Fibroblast of skin of right biceps (primary cell): ENCODE measurements at places on chromosomes 3 and 15.
A peak's percentile ranks its signal among the peaks of the same experiment; 100 is the strongest.

- DNase-seq: peak; percentile 18
These were observed 2.1 kb downstream of the SLC41A3 start for GRCh38 chr3:126081618-126082361.

- DNase-seq: no peak
These were observed 2.0 kb downstream of the P4HTM start for GRCh38 chr3:48991851-48992545.

- DNase-seq: peak; percentile 95
These were observed 1131.4 kb downstream of the IGSF11 start for GRCh38 chr3:117903226-117903625.

- DNase-seq: no peak
These were observed 6.0 kb downstream of the SLC6A1 start for GRCh38 chr3:10998542-10998941.

- DNase-seq: peak; percentile 85
These were observed 389.6 kb downstream of the MFSD1 start for GRCh38 chr3:159191447-159191846.

GRCh38 chr3:122013448-122013925 lies 8.6 kb downstream of the ILDR1 start:
- DNase-seq: no peak

- DNase-seq: no peak
These were observed 188.5 kb upstream of the PROK2 start for GRCh38 chr3:71973274-71974030.

DNA sequence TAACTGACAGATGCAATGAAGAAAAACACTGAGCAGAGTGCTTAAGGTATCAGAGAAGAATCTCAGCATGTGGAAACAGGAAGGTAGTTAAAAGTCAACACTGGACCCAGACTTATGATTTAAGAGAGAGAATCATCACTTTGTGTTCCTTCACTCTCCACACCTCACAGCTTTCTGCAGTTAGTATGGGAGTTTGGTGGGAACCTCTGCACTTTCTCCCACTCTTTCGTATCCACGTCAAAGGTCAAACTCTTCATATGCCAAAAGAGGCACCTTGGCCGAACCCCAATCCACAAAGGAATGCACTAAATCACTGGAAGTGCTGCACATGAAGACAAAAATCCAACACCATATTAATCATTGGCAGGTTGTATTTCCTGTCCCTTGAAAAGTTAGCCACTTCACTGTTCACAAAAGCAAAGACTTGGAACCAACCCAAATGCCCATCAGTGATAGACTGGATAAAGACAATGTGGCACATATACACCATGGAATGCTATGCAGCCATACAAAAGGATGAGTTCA lies 361.2 kb downstream of the MAGI1 start:
- DNase-seq: no peak

- DNase-seq: no peak
These were observed 488.7 kb downstream of the RSL24D1 start for GRCh38 chr15:54707805-54708752.

- DNase-seq: peak; percentile 28
These were observed 48.8 kb upstream of the LRRFIP2 start for GRCh38 chr3:37223141-37223558.

DNA sequence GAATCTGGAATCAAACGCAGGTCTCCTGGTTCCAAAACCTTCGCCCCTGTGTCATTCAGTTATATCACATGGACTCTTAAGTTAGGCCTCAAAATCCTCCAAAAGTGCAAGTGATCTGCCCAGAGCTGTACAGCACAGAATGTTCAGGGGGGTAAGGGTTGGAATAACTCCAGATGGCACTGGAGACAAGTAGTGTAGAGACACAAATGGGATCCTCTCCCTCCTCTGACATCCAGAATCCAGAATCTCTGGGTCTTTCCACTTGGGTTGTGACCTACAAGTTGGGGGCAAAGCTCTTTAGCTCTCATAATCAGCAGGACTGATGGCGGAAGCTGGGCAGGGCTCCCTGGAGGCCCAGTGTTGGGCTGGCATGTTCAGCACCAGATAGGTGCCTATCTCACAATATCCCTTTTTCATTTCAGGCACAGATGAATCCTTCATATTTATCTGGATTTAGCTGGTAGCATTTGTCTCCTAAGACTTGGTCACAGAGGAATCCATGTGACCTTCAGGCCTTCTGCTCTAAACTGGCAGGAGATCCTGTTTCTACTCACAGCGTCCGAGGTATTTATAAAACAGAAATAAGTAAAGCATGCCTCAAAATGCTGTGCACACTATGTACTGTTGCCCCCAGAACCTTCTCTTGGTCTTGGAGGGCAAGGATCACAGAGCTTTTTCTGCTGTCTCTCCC lies 15.4 kb downstream of the ABHD2 start:
- no peak for DNase-seq

DNA sequence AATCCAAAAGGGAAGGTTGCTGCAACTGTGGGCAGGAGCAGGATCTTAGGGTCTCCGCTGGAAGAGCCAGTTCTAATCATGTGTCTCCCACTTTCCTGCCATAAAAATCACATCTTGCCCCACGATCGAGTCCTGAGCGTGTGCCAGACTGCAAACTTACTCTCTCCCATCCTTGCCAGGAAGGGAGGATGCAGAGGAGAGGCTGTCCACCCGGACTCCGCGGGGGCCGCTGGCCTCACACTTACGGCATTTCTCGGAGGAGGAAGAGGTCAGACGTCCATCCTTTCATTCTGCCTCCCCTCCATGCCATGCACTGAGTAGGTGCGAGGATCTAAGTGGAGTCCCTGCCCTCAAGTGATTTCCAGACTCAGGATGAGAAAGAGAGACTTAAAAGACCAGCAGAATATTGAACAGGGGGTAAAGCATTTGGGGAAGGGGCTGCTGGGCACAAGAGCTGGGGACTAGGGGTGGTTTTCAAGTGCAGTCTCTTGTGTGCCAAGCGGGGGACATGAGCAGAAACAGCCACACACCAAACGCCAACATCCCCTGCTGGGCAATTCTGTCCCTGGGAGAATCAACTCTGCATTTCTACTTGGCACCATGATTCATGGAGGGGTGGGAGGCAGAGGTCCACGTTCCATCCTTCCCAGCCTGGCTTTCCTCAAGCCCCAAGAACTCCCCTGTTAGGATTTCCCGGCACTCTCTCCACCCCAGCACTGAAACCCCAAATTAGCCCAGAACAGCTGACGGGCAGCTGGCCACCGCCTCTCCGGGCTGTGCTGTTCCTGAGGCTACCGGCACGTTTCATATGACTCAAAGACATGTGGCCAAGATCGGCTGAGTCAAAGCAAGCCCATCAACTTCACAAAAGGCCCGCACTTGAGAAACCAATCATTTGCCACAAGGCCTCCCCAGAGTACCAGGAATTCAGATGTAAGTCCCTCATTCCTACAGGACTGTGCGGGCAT lies 11.6 kb downstream of the OXTR start:
- peak; percentile 86 for DNase-seq

- DNase-seq: peak; percentile 85
These were observed 398.3 kb downstream of the MFSD1 start for GRCh38 chr3:159200176-159200575.

DNA sequence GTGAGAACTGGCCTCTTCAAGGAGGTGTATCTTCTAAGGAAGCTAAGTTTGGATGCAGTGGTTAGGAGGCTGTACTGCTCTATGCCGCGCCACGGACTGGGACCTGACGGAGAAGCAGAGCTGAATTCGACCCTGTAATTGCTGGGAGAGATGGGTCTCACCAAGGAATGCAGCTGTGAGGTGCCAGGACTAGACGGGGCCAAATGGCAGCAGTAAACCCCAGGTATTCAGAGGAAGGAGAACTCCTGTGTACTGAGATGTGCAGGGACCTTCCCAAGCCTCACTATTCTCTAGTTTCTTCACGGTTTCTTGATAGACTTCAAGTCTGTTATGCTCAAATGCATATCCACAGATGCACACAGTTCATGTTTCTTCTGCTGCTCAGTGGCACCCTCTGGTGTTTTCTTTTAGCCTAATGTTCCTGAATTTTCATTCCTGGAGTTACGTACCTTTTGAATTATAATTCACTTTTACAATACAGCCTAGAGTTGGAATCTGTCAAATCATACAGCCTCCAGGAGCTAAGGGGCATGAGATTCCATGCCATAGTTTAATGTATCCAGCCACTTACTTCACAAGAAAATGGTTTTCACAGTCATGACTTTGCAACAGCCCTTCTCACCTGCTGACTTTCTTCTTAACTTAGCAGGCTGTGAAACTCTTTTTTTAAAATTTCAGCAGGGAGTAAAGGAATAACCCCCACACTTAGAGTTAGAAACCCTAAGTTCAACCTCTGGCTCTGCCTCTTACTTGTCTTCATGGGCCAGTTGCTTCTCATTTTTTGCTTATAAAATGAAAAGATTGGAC lies 61.8 kb downstream of the GLDN start:
- DNase-seq: peak; percentile 37

GRCh38 chr3:66348704-66349103 lies 127.9 kb downstream of the SLC25A26 start:
- DNase-seq: no peak

DNA sequence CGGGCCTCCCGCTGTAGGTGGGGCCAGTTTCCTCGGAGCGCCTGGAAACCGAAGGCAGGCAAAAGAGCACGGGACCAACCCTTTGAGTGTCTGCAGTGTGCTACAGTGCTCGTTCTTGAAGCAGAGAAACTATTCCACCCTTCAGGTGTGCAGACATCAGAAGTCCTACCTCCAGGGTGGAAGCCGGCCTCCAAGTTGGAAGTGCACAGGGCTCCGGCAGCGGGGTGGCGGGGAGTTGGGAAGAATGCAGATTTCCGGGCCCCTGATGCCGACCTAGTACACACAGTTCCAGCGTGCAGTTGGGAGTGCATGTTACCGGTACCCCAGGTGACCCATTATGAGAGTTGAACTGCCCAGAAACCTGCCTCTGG lies 3.0 kb downstream of the KLF13 start:
- DNase-seq: no peak

DNA sequence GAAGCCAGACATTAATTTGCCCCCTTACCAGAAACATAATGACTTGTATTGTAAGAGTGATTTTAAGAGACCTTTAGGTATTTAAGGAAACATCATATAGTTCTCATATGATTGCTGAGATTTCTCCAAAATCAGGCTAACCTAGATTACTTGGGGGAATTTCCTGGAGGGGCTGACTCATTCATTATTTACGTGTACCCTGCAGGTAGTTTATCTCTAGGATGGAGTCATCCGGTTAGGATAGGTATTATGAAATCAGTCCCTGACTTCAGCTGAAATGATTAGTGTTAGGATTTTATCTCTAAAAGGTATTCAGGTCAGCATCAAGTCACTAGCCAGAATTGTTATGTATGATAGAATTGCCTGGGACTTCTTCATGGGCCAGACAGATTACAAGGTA lies 97.5 kb downstream of the TCF12 start:
- DNase-seq: no peak

- DNase-seq: no peak
These were observed 8.5 kb downstream of the CCNDBP1 start for GRCh38 chr15:43193710-43194109.

GRCh38 chr15:63165166-63165859 lies 8.0 kb upstream of the RPS27L start:
- no peak for DNase-seq

GRCh38 chr3:168025076-168025475 lies 70.6 kb downstream of the GOLIM4 start:
- DNase-seq: peak; percentile 7

- no peak for DNase-seq
These were observed 94.7 kb upstream of the PLXND1 start for GRCh38 chr3:129701161-129701560.

GRCh38 chr3:57518276-57518915 lies 25.7 kb downstream of the DNAH12 start:
- DNase-seq: peak; percentile 64

GRCh38 chr15:99954361-99955180 lies 221.3 kb upstream of the LYSMD4 start:
- peak; percentile 9 for DNase-seq

GRCh38 chr3:189137416-189137815 lies 34.4 kb upstream of the TPRG1 start:
- no peak for DNase-seq

- DNase-seq: no peak
These were observed 667 bp upstream of the KLHDC8B start for GRCh38 chr3:49170744-49171118.

- DNase-seq: no peak
These were observed 19.1 kb upstream of the RIOX2 start for GRCh38 chr3:97991293-97991682.

DNA sequence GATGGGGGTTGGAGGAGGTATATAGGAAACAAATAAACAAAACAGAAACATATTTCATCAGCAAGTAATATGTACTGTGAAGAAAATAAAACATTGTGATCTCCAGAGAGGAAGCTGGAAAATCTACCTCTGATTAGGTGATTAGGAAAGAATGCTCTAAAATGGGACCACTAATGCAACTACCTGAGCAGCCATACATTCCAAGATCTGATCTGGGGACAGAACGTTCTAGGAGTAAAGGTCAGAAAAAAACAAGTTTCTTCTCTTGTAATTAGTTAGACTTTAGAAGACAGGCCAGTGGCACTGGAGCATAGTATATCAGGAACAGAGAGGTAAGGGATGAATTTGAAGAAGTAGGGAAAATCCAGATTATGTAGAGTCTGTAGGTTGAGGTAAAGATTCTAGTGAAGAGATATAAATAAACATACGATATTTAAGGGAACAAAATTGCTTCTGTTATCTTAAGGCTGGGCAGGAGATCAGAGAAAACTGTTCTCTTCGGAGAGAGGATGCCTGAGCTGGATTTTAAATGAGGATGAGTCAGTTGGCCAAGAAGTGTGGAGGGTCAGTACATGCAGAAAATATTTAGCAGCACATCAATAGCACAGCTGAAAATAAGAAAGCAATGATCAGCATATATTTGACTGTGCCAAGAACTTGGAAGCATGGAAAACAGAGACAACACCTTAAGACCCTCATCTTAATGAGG lies 429.5 kb downstream of the NLGN1 start:
- DNase-seq: peak; percentile 52

- no peak for DNase-seq
These were observed 43.7 kb downstream of the FAM3D start for GRCh38 chr3:58622892-58623291.

GRCh38 chr3:149280671-149281349 lies 52.6 kb downstream of the TM4SF18 start:
- DNase-seq: no peak

GRCh38 chr15:101232677-101233076 lies 19.2 kb downstream of the CHSY1 start:
- DNase-seq: no peak

DNA sequence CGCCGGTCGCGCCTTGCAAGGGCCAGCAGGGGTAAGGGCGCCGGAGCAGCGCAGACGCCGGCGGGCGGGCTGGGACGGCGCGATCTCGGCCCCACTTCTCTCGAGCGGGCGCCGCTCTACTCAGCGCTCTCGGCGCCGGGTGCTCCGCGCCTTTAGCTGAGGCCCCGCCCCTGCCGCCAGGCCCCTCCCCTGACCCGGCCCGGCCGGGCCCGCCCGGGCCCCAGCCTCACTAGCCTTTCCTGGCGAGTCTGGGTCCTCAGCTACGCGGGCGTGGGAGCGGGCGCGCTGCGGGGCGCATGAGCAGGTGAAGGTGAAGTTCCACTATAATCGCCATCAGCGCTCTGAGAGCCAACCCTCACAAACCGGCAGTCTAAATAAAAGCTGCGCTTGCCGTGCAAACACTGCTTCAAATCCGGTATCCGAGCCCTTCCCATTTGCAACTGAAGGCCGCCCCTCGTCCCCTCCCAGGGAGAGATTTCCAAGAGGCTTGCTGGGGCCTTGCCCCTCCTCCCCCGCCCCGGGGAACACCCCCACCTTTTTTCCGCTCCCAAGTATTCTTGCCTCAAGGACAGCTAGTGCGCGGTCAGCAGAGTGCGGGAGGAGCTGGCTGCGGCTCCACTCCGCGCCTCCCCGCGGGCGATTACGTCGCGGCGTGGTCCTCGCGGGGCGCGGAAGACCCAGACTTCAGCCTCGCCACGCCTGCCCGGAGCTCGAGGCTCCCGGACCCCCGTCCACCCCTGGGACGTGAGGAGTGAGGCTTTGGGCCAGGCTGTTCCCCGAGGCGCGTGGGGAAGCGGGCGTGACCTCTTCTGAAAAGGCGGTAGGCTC lies at the start of gene RPP25:
RPP25 (minus strand) TSS at position 125 of the 828 bp plus-strand sequence. CDS start 189 bp downstream, outside the sequence.
- peak; percentile 80 for DNase-seq
